ENCODE measurements at places on chromosomes 5 and 9.

GRCh38 chr5:146540414-146540813, 24.4 kb upstream of the GPR151 start:
- no peak for DNase-seq

DNA sequence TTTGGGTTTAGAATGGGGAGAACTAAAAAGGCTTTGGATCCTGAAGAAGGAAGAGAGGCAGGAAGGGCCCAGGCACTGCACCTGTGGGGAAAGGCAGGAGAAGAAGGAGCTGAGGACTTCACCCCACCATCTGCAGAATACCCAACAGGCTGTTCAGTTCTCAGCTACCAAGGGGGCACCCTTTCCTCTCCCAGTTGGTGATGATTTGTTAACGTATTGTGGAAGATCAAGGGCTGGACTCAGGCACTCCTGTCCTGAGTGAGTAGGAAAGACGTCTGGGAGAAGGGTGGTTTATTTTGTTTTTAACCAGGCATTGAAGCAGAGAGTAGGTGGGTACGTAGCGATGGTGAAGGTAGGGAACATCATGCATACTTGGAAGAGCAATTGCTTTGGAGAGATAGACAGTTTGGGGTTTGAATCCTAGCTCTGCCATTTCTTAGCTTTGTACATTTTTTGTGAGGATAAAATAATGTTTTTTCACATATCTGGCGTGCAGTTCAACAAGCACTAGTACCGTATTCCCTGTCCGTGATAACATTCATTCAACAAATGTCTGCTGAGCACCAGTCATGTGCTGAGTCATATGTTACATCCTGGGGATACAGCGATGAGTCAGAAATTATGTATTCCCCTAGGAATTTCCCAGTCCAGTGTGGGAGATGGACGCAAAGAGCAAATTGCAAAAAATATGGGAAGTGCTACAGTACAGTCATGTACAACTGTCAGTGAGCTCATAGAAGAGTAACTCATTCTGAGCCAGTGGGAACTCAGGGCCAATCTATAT, 2.1 kb downstream of the MSANTD3 start:
- no peak for DNase-seq

GRCh38 chr5:175809531-175810121, 61.8 kb upstream of the CPLX2 start:
- DNase-seq = no peak

DNA sequence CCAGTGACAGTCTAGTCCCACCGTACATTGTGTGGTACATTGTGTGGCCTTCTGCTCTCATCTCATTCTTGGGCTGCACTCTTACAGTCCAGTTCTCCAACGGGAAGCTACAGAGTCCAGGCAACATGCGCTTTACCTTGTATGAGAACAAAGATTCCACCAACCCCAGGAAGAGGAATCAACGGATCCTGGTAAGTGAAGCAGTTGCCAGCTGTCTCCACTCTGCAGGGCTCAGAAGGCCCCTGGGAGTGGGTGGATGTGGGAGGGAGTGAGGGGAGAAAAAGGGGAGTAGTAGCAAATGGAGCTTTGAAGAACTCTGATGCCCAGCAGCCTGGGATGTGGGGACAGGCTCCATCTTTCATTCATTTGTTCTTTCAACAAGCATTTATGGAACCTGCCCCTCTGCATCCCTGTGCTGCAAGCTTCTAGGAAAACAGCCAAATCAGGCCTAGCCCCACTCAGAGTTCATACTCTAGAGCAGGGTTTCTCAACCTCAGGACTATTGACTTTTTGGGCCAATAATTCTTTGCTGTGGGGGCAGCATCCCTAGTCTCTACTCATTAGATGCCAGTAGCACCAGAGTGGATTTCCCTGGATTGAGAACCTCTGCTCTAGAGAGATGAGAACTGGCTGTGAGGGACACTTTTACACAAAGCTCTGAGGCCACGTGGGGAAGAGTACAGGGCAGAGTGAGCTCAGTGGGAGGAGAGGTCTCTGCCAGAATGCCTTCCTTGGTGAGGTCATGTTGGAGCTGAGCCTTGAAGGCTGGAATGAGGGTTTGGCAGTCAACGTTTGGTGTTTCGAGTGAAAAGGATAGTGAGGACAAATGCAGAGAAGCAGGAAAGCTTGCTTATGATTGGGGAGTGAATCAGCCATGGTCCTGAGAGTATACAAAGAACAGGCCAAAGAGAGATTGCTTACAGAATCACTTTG, 1.1 kb downstream of the POLR1E start:
- no peak for DNase-seq

GRCh38 chr5:172722327-172722815, 48.6 kb downstream of the DUSP1 start:
- DNase-seq = no peak

Measured in naive B cell (primary cell).